ACHN (cell line): ENCODE measurements at places on chromosomes 6 and 20.

DNA sequence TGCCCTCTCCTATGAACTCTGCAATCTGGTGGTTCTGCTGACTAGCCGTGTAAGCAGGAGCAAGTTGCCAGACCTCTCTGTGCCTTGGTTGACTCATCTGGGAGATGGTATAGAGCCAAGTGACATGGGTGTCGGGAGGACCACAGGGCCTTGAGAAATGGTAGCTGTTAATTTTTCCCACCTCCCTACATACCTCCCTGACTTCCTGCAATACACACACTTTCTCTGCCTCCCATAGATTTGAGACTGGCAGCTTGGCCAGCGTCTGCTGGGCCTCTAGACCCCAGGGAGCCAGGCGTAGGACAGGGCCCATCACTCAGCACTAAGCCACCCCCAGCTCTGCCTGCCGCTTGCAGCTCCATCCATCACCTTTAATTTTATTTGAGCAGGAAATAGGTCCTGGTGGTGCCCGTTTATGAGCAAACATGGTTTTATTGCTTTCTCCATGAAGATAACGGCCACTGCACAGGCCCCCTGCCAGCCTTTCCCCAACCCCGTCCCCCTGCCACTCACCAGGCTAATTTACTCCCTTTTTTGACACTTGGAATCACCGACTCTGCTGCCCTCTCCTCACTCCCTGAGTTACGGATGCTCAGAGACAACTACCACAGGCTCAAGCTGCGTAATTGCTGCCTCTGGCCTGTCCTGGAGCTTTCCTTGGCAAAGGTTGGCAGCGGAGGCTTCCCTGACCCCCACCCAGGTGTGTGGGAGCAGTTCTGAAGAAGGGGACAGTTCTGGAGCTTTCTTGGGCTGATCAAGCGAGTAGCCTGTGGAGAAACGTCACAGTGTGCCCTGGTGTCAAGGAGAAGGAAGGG is 11.1 kb downstream of the GLP1R start:
- DNase-seq = no peak

GRCh38 chr6:146881228-146882181 is 282.7 kb downstream of the ADGB start:
- DNase-seq = no peak

- DNase-seq = no peak
These were observed 149.1 kb downstream of the SASH1 start for GRCh38 chr6:148491638-148492251.

GRCh38 chr6:156557251-156557910 is 219.8 kb upstream of the ARID1B start:
- no peak for DNase-seq

GRCh38 chr6:82045965-82046756 is 201.4 kb downstream of the IBTK start:
- no peak for DNase-seq

DNA sequence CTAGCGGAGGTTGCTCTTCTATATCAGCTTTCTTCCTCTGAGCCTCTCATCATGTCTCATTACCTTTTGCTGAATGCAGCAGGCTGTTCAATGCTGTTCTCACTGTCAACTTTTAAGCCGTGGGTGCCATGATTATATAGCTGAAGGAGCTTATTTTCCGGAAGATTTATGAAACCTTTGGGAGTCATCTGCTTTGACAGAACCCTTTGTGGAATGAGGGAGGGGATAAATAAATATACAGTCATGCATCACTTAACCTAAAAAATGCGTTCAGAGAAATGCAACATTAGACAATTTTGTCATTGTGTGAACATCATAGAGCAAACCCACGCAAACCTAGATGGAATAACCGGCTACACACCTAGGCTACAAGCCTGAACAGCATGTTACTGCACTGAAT is 102.2 kb upstream of the AKAP12 start:
- DNase-seq = no peak

DNA sequence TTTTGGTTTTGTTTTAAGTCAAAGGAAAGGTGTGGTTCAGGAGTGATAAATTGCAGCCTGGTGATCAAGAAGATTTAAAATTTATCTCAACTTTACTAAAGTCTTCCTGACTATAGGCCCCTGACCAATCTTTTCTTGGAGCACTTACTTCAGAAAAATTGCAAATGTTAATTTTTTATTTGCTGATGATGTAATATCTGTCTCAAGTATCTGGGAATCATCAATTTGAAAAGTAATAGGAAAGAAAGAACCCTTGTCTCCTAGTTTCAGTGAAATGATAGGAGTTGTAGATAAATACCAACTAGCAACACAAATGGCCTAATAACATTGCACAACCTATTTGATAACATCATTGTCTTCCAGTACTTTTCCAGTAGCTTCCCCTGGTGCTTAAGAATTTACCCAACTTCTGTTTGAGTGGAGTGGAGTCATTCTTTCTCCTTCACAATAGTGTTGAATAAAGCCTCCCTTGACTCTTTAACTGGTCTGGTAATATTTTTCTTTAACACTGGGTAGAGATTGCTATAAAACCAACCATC is 648.3 kb upstream of the ADGRB3 start:
- no peak for DNase-seq

- no peak for DNase-seq
These were observed 21.3 kb downstream of the CD40 start for GRCh38 chr20:46139266-46139889.

GRCh38 chr20:15917283-15917682 is 656.0 kb downstream of the KIF16B start:
- no peak for DNase-seq

DNA sequence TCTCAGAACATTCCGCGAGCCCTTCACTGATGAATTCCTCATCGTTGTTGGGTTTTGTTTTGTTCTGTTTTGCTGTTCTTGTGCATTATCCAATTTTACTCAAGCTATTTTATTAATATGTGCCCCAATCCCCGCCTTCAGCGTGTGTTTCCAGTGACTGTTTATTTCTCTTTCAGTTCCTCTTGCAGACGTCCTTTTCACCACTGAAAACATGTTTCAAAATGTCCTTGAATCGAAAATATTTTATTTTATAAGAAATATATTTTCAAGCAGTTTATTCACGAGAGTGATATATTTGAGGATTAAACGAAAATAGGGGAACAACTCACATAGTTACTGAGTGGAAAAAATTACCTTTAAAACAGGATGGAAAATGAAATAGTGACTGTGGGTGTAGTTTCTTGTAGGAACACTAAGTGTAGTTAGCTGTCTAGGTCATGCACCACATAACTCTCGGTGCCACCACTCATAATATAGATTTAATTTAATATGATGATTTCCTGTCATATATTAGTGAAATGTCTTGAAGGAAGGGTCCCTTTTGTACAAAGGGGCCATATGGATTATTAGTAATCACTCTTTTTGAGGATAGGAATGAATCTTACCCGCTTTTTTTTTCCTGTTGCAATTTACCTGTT is 45.3 kb upstream of the HDDC2 start:
- DNase-seq = no peak

- DNase-seq = no peak
These were observed 42.4 kb downstream of the SSR1 start for GRCh38 chr6:7270320-7271204.

DNA sequence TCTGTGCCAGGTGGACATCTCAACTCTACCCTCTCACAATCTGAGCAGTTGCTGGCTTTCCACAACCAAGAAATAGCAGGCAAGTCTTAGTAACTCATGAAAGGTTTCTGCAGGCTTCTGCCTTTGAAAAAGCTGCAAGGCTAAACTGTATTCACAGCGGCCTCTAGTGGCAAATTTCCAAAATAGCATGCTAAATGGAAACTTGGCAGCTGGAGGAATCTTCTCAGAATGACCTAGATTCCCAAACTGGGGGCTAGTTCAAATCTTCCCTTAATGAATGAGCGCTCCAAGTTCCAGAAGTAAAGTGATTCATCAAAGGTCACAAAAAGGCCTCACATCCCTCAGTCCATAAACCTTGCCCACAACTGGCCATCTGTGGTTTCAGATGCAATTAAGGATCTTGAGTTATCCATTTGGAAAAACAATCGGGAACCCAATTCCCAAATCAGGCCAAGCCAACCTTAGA is 11.9 kb upstream of the CPNE5 start:
- peak; percentile 54 for DNase-seq

DNA sequence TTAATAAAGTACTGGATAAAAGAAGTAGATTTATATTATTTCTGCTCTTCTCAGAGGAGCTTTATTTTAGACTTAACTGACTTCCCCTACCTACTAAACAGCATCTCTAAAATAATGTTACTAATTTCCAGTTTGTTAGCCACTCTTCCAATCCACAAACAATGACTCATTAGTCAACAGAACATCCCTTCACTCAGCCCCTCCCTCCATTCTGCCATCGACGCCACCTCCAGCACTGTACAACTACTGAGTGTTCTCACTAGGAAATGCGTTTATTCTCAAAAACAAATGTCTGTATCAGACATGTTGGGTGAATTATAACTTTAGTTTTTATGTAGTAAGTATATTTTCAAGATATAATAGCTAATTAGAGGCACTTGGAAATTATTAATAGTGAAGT is 427.0 kb downstream of the EYS start:
- no peak for DNase-seq

DNA sequence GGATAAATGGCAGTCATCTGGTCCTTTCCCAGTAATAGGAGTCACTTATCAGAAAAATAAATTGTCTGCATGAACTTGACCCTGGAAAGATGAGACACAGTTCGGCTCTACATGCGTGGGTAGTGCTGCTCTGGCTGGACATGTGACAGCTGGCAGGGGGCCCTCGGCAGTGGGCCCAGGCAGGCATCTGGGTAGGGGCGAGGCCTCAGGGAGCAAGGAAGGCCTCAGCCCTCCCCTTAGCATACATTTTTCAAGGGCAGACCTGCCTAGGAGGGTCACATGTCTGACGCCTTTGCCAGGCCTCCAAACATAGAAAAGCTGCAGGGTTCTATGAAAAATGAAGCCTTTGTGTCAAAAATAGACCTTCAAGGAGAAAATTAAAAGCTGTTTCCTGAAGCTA is 12.8 kb upstream of the ILRUN start:
- DNase-seq = no peak

GRCh38 chr6:14822679-14823078 is 423.2 kb upstream of the JARID2 start:
- DNase-seq = no peak

DNA sequence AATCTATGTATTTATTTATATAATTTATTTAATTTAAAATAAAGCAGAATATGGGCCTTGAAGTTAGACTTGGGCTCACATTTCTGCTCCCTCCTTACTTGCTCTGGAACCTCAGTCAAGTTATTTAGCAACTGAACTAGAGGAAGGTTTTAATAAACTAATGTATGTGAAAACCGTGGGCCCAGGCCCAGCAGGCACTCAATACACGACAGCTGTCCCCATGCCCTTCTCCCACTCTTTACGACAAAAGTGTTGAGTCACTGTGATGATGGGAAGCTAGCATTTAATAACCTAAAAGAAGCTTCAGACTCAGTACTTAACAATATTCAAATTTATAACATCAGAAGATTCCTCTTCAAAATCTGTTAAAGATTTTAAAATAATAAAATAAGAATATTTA is 46.7 kb downstream of the SERAC1 start:
- DNase-seq = no peak

DNA sequence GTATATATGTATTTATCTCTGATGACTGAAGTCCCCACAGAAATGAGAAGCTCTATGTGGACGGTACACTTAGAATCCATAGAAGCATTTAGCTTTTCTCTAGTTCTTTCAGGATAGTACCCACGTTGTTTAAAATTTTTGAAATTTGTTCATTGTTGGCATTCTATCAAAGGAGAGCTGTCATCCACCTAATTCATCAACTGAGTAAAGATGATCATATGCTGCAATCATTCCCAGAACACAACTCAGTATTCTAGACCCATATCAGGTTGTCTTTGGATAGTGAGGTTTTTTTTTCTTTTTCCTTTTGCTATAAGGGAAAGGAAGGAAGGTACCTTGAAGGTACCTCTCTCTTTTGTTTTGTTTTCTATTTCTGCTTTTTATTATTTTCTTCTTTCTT is 9.3 kb downstream of the SERAC1 start:
- DNase-seq = no peak

GRCh38 chr20:41245086-41245707 is 72.3 kb downstream of the ZHX3 start:
- DNase-seq = no peak

DNA sequence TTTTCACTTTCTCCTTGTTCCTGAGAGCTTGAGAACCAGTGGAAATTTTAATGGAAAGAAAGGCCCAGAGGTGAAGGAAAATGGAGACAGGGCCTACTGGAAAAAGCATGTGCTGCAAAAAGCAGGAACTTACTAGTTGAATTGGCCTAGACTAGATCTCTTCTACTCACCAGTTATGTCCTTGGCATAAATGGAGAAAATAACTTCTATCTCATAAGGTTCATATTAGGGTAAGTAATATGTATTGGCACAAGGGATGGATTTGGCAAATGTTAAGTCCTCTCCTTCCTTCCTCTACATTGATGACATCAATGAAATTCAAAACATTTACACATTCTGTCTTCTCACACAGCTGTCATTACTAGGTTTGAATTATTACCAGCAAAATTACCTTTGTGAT is 74.0 kb downstream of the NDUFAF5 start:
- DNase-seq = no peak

GRCh38 chr6:14476793-14477531 is 359.4 kb downstream of the CD83 start:
- DNase-seq = peak; percentile 63

GRCh38 chr6:141251286-141251685 is 881.4 kb upstream of the GJE1 start:
- no peak for DNase-seq

DNA sequence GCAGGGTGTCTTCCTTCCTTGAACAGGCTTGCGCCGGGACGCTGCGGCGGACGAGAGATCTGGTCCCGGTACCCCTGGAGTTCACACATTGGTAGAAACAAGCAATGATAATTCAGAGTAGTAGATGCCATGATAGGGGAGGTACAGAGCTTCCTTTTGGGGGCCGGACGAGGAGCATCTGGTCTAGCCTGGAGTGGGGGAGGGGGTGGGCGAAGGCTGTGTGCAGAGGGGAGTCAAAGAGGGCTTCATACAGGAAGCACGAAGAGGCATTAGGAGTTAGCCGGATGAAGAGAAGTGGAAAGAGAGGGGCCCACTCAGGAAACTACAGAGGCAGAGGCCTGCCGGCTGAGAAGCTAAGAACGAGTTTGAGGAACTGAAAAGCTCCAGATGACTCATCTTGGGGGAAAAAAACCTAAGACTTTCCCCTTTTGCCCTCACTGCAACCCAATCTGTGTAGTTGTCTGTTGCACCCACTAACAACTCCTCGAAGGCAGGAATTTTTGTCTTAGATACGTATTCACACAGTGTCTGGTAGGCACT is 611 bp downstream of the CNPY3 start:
- peak; percentile 59 for DNase-seq

GRCh38 chr6:15770347-15771143 is 107.7 kb upstream of the DTNBP1 start:
- no peak for DNase-seq

- DNase-seq = peak; percentile 23
These were observed 19.2 kb upstream of the ZSCAN16 start for GRCh38 chr6:28105245-28105639.

DNA sequence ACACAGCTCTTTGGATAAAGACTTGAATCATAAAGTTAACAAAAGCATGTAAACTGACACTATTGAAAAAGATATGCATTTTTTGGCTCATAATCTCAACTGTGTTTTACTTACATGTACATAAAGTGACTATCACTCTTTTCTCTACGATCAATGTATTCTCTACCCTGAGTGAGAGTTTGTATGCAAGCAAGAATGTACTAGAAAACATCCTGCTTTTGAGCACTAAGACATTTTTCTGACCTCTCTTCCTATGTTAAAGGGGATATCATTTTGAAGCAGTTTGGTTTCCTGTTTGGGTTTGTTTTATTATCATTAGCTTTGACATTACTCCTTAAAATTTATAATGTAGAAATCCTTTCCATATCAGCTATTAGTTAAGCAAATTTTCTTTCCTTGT is 910.8 kb downstream of the C6orf118 start:
- no peak for DNase-seq

- DNase-seq = no peak
These were observed 28.2 kb upstream of the TAB2 start for GRCh38 chr6:149289192-149289781.
